Activated CD4-positive, alpha-beta memory T cell treated with anti-CD3 and anti-CD28 coated beads for 36 hours (primary cell): ENCODE measurements at places on chromosomes 4 and X.

- DNase-seq, result no peak
Observed at GRCh38 chr4:125096662-125097061, 218.1 kb upstream of the FAT4 start.

DNA sequence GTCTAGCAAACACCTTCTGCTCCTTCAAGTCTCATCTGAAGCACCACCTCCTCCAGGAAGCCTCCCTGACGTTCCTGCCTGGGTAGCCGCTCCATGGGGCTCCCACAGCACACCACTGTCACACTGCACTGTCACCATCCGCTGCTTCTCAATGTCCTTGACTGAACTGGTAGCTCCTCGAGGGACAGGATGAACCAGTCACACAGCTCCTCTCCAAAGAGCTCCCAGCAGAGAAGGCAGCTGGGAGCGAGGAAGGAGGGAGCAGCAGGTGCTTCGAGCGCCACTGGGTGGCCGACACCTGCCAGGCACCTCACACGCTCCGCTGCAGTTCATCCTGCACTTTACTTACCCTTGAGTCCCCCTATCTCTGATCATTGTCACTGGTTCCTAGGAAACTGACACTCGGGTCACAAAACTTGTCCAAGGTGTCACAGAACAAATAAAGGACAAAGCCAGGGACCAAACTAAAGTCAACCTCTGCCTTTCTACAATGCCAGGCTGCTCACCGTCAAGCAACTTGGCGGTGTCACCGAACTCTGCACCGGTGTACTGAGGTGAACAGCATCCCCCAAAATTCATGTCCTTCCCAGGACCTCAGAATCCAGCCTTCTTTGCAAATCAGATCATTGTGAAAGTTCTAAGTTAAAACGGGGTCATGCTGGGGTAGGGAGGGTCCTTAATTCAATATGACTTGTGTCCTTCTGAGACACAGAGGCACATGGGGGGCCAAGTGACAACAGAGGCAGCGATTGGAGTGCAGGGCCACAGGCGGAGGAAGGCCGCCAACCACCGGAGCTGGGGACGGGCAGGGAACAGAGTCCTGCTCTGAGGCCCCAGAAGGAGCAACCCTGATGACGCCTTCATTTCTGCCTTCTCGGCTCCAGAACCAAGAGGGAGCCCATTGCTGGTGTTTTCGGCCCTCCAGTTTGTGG is 5.5 kb upstream of the S100P start:
- no peak for DNase-seq

GRCh38 chr4:12723849-12724447 is 760.2 kb downstream of the RAB28 start:
- no peak for DNase-seq

- DNase-seq, result no peak
Observed at GRCh38 chrX:17262123-17262522, 112.9 kb upstream of the NHS start.

GRCh38 chr4:187479511-187479910 is 516.1 kb upstream of the ZFP42 start:
- DNase-seq, result no peak

DNA sequence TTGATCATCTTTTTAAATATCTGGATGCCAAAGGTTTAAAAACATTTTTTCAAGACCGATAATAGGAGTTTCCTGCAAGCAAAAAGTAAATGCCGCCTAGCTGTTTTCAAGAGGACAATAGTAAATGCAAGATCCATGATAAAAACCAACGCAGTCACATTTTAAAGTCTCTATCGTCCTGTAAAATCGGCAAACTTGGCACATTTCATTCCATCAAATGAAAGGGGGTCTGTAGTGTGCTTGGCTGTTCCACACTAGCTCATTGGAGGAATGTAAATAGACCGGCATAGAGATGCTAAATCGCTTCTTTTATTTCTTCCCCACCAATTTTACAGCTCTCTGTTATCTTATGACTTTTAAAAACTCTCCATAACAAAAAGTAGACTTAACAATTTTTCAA is 202.2 kb downstream of the NLGN4X start:
- DNase-seq, result no peak

GRCh38 chrX:46333550-46333949 is 211.7 kb downstream of the ZNF674 start:
- DNase-seq, result no peak

DNA sequence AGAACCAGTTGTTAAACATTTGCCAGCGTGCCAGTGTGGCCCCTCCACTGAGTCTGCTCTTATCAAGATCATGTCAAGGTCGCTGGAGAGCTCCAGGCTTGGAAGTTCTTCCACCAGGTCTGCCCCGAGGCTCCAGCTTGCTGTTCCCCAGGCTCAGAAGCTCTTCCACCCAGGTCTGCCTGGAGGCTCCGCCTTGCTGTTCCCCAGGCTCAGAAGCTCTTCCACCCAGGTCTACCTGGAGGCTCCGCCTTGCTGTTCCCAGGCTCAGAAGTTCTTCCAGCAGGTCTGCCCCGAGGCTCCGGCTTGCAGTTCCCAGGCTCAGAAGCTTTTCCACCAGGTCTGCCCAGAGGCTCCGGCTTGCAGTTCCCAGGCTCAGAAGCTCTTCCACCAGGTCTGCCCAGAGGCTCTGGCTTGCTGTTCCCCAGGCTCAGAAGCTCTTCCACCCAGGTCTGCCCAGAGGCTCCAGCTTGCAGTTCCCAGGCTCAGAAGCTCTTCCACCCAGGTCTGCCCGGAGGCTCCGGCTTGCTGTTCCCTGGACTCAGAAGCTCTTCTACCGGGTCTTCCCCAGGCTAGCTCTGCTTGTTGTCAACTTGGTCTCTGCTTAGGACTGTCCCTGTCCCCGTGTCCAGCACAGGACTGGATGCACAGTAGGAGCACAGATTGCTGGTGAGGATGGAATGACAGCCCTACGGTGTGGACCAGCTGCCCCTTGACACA is 54.4 kb downstream of the HMX1 start:
- DNase-seq, result no peak

- DNase-seq, result peak; percentile 79
Observed at GRCh38 chr4:98929341-98930267, 671 bp upstream of the EIF4E start.

DNA sequence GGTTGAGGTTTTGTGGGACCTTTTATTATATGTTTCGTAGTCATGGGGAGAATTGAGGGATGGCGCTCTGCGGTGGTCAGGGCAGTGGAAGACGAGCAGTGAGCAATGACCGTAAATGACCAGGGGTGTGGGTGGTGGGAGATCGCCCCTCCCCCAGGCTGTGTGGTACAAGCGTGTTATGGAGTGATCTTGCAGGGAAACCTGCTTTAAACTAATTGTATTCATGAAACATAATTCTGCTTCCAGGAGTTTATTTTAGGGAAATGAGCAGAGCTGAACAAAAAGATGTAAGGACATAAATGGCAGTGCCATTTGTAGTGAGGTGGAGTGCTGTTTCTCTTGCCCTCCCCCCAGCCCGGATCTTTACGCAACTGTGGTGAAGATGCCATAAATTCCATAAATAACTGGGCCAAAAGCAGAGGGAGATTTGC is 20.2 kb downstream of the GYG2 start:
- DNase-seq, result no peak

DNA sequence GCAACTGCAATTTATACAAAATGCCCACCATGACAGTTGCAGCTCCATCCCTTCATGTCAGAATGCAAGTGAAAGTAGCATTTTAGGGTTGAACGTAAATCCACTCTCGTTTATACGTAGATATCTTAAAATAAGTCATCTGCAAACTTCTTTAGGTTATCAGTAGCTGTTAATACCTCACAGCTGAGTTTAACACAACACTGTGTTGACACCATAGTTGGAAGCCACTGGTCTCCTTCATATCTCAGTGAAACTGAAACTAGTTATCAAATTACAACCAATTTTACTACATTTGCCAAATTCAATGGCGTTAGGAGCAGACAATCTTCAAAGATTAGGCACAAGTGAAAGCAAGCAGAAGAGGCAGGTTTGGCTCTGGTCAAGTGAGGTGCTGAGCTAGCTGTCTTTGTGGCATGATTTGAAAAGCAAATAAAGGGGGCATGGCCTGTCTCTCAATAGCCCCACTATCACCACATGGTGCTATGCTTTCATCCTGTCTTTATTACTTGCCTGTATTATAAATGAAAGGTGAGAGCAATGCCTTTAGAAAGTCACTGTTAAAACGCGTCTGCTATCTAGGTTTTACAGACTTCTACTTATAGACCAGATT is 12.3 kb downstream of the PPP3CA start:
- no peak for DNase-seq

DNA sequence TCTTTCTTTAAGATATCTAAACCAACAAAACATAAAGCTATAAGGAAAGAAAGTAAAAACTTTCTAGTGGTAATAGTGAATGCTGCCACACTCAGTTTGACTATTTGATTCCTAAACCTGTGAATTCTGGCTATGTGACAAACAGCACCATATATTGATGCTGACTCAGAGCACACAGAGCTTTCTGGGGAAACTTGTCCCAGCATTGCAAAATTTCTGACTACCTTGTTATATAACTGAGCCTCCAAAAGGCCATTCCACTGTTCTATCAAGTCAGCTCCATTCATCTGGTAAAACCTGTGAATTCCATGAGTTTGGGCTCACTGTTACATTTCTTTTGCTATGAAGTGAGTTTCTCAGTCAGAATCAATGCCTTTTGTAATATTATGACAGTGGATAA is 1229.7 kb downstream of the PCDH18 start:
- DNase-seq, result no peak

- DNase-seq, result no peak
Observed at GRCh38 chr4:152586668-152587067, 50.8 kb upstream of the FBXW7 start.

- DNase-seq, result no peak
Observed at GRCh38 chr4:97235521-97235920, 907.8 kb downstream of the STPG2 start.

GRCh38 chrX:78979789-78980464 is 34.7 kb downstream of the P2RY10 start:
- DNase-seq, result peak; percentile 20

DNA sequence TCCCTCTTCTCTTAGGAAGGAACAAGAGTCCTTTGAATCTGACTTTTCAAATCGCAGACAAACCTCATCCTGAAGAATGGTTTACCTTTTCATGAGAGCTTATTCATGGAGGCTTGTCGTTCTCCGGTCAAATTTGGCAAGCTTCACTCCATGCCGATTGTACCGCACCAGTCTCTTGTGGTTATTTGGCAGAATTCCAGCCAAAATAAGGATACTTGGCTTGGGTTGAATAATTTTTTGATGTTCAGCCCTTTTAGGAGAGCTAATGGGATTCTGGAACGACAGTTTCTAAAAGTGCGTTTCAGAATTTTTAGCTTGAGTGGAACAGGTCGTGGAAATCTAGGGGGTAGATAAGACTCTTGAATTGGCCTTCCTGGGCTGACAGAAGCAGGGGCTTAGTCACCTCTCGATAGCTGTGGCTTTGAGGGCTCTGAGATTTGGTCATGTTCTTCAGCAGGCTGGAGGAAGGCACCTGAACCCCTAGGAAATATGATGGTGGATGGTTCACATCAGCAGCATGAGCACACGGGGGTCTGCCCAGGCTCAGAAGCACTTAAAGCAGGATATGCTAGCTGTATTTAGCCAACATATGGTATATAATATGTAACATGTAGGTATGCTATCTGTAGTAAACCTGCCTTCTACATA is 1.5 kb downstream of the KLHL2 start:
- peak; percentile 53 for DNase-seq

- no peak for DNase-seq
Observed at GRCh38 chrX:110178179-110178865, 139.6 kb downstream of the AMMECR1 start.

- no peak for DNase-seq
Observed at GRCh38 chrX:148229801-148230303, 248.7 kb downstream of the FMR1NB start.

DNA sequence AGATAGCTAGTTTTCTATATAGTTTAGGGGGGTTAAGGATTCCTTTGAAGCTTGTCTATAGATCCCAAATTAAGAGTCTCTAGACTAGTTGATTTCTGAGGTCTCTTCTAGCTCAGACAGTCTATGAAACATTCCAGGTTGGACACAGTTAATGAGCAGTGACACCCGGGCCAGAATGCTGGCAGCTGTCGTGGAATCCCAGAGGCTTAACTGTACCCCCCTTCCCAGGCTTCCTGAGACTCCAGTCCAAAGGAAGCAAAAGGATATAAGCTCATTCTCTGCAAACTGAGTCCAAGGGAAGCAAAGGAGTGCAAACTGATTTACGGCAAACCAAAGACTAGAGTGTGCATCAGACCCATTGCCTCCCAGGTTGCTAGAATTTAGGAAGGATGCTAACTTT is 62.9 kb downstream of the DCX start:
- DNase-seq, result no peak

- no peak for DNase-seq
Observed at GRCh38 chrX:17005712-17006368, 59.4 kb downstream of the REPS2 start.

DNA sequence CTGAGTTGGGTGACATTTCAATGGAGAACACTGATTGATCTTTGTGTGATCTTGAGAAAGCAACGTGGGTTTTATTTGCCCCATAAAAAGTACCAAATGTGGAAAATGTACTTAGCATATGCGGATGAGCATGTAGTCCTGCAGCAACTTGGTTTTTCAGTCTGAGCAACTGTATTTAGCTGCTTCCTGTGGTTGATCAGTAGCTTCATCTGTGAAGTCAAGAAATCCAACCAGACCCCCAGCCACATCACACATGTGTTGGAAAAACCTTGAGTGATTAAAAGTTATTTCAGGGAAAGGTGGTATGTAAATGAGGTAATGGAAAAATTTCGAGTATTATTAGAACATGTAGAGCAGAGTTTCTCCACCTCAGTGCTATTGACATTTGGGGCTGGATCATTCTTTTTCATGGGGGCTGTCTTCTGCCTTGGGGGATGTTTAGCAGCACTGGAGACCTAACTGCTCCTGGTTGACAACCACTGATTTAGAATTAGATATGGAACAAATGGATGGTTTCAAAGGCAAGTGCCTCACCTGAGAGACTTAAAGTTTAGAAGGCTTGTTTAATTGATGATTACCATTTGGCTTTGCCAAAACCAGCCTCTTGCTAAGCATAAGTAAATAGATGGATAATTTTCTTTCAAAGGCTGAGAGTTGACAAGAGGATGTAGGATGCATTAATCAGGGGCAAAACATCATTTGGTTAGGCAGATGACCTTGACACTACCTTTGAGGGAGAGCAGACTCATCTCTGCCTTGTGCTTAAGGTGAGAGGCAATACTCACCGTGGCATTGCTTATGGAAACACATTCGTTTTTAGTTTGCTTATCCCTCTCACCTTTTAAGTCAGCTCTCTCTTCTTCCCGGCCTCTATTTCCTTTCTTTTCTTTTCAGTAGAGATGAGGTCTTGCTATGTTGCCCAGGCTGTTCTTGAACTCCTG is 193.0 kb upstream of the RPS6KA3 start:
- peak; percentile 9 for DNase-seq

- DNase-seq, result no peak
Observed at GRCh38 chr4:121183361-121183760, 19.2 kb upstream of the TNIP3 start.

- DNase-seq, result no peak
Observed at GRCh38 chr4:31557437-31557836, 837.3 kb downstream of the PCDH7 start.

DNA sequence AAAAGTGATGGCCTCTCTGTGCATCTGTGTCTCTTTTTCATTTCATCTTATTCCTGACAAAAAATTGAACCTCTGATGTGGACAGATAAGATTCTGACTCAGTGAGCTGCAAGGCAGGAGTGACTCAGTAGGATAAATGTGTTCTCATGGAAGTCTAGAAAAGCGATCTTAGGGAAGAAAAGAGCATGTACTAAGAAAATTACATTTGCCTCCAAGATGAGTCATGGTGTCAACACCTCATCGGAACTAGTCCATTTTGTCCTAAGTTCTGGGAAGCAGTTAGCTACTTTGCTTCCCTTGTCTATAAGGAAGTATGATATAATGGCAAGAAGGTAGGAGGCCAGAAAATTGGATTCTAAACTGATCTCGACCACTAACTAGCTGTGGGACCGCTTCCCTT is 83.5 kb upstream of the AFF2 start:
- DNase-seq, result no peak
